T-cell (primary cell): ENCODE measurements at places on chromosomes 13 and 19. TPM values are rescaled to one million over a fixed set of nuclear protein-coding genes. Genes with fewer than 3 reads are reported as not detected.

The STOML3 gene
- total RNA-seq = not detected

- DNase-seq = no peak
Measured at GRCh38 chr13:77351315-77351714, 24.4 kb upstream of the MYCBP2 start.

DNA sequence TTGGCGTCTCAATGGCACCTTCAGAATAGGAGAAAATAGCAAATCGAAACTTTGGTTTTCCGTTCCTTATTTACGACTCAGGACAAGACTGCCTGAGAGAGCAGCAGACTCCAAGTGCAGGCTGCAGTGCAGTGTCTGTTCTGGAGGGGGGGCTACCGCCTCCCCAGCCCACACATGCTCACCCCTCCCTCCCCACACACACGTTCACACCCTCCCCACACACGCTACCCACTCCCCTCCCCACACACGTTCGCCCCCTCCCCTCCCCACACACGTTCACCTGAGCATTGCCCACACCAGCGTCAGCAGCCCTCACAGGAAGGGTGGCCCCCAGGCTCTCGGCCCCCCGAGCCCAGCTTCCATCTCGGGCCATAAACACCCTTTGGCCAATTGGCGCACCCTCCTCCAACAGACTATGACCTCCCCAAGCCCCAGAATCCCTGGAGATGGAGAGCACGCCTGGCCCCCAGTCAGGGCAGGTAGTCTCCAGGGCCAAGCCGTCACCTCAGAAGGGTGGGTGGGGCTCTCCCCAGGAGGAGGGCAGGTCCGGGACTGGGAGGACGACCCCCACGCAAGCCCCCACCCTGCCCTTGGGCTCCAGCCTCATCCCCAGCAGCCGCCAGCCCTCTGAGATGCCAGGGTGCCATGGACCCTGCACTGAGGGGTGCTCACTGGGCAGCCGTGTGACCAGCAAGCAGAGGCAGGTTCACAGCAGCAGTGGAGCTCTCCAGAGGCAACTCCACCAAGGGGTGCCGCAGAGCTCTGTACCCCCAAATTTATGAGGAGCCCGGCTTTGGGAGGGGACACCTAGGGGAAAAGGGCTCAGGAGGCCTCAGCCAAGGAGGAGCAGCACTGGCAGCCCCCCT lies 27.5 kb downstream of the RASA3 start:
- DNase-seq = no peak

DNA sequence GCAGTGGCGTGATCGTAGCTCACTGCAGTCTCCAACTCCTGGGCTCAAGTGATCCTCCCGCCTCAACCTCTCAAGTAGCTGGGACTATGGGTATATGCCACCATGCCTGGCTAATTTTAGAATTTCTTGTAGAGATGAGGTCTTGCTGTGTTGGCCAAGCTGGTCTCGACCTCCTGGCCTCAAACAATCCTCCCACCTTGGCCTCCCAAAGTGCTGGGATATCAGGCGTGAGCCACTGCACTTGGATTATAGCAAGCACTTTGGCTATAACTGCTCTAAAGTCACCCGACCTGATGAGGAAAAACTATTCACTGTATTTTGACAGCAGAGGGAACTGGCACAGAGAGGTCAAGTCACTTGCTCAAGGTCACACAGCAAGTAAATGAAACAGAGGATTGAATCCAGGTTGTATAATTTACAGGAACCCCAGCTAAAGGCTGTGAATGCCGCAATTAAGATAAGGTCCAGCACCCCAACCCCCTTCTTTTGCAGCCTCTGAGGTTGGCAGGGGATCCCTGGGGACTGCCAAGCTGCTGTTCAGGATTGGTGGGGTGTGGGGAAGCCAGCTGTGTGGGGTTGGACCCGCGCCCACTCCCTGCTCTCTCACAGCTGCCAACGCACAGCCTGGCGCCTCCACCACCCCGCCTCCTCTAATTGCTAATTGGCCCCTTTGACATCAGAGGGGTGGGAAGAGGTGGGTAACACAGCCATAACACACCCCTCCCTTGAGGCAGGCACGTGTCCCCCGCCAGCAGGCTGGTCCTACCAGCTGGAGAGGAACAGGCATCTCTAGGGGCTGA lies 6.0 kb downstream of the TMIGD2 start:
- DNase-seq = no peak

GRCh38 chr19:1156305-1156801 lies 17.7 kb downstream of the SBNO2 start:
- no peak for DNase-seq

DNA sequence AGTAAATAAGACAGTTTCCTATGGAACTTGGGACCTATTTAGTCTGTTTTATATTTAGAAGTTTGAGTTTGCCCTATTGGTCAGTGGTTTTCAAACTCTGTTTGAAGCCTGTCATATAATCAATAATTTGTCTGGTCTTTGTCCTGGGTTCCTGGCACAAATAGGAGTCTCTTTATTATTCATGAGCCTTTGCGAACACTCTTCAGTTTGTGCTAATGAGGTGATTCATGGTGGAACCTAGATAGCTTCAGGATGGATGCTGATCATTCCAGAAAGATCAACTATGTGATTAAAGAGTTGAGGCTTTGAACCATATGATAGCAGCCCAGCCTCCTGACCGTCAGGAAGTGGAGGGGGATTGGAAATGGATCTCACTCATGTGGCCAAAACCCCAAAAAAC lies 10.0 kb upstream of the VWA8 start:
- DNase-seq = no peak

GRCh38 chr19:2336528-2337328 lies 8.2 kb downstream of the SPPL2B start:
- no peak for DNase-seq

The RNF113B gene
- not detected for total RNA-seq

The ZNF587 gene
- 57.1 TPM for total RNA-seq

DNA sequence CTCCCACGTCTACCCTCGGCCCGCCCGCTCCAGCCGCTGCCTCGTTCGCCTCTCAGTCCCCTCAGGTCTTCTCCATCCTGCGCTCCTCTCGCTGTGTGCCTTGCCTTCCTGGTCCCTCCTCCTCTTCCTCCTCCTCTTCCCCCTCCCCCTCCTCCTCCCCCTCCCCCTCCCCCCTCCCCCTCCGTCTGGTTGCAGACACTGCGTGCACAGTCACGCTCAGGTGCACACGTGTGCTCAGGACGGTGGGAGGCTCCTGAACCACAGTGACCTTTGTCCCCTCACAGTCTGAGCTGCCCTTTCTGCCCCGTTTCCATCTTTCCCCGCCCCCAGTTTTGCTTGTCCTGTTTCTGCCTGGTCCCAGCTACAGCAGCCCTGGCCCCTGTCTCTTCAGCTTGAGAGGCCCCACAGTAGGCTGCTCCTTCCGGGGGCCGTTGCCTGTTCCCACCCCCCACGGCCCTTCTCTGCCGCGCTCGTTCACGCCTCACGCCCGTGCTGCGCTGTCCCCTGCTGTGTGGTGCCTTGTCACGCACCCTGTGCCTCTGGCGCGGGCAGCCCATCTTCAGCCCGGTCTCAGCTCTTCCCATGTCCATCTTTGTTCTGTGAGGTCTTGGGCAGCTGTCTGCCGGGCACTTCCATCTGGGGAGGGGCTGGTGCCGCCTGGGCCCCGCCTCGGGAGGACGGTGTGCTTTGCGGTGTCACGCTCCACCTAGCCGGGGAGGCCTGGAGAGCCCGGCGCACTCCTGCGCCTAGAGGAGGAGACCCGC lies 13.8 kb upstream of the RPS15 start:
- no peak for DNase-seq

- no peak for DNase-seq
Measured at GRCh38 chr19:33471111-33471996, 50.2 kb downstream of the PEPD start.

The ENOX1 gene
- not detected for total RNA-seq

DNA sequence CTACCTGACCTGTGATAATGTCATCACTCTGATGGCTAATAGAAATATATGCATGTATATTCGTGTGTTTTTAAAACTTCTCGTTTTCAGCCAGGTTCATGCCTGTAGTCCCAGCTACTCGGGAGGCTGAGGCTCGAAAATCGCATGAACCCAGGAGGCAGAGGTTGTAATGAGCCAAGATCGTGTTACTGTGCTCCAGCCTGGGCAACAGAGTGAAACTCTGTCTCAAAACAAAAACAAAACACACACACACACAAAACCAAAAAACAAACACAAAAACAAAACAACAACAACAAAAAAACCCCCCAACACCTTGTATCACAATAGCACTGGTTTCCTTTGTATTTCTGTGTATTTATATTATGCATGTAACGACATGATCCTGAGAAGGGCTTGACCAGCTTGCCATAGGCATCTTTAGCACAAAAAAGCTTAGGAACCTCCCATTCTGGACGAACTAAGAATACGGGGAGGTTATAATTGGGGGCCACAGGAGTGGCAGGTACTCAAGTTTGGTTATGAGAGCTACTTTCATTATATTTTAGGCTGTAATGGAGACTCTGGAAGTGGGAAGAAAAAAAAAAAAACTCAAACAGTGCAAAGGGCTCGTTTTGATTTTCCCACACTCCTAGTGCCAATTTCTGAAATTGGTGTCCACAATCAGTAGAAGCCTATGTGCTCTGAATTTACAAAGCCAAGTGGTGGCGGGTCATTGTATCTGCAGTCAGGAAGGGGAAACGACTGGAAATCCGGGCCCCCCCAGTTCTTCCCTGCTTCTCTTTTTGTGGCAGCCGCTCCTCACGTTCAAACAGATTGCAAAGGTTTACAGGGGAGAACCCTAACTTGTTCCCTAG lies 1.2 kb upstream of the ACP7 start:
- no peak for DNase-seq

DNA sequence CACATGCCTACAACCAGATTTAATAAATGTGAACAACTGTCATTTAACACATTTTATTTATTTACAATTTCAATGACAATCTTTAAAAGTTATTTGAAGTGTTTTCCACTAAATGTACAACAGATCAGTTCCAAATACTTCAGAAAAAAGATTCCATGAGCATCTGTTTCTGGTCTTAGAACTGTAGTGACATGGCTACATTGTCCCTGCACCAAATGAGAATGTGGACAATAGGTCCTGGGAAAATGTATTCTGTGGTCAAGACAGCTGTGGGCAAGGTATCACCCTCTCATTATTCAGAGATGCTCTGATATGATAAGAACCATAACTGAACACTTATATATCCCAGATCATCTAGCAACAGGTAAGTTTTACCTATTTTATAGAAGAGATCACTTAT lies 43.7 kb downstream of the ELF1 start:
- DNase-seq = no peak

GRCh38 chr13:71218960-71219359 lies 648.0 kb downstream of the DACH1 start:
- DNase-seq = no peak

DNA sequence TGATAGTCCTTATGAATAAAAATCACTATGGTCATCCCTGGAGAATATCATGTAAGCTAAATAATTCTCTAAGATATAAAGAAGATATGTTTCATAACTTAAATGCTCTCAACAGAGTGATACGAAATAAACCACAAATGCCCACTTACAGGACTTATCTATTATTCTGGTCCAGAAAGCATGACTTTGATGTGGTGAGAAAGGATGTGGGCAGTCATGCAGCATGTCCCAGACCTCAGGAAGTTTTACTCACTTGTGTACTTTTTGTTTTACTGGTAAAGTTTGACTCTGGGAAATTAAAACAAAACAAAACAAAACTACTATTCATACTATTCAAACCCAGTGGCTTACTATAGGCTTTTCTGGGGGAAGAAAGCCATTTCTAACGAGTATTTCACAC lies 483.2 kb upstream of the SLITRK6 start:
- DNase-seq = no peak

- DNase-seq = no peak
Measured at GRCh38 chr13:92103689-92104153, 705.3 kb downstream of the GPC5 start.

DNA sequence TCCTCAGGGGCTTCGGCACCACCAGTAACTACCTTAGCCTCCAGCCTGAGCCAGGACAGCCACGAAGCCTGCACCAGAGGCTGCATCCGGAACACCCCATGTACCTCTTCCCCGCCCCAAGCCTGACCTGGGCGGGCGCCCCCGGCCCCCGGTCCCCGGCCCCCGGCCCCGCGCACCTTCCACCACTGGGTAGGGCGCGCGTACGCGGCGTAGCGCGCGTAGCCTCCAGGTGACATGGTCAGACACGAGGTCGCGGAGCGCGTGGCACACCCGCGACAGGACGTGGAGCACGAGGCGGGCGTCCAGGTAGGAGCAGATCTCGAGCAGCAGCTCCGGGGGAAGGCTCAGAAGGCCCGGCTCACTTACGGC lies 450 bp downstream of the FBXW9 start:
- no peak for DNase-seq

The NXNL1 gene
- total RNA-seq = not detected

The SIGLEC5 gene
- 0.26 TPM for total RNA-seq

DNA sequence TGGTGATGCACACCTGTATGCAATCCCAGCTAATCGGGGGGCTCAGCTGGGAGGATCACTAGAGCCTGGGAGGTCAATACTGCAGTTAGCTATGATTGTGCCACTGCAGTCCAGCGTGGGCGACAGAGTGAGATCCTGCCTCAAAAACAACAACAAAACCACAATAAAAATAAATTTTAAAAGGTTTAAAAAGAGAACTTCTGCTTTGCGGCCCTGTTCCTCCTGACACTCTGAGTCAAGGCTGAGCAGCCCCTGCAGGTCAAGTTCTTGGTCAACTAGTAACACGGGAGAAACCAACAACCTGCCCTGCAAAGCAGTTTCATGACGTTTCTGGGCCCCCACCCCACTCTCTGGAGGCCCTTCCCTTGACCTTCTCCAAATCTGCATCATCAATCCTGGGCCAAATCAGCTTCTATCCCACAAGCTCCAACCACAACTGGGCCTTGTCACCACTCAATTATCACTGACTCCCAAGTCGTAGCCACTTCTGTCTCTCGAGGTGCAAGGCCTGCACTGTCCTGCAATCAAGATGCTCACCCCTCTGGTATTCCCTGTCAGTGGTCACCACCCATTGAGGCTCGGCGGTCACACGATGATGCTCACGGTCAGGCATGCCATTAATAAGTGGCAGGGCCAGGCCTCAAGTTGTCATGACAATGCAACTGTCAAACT lies 7.5 kb downstream of the ELAVL1 start:
- no peak for DNase-seq

DNA sequence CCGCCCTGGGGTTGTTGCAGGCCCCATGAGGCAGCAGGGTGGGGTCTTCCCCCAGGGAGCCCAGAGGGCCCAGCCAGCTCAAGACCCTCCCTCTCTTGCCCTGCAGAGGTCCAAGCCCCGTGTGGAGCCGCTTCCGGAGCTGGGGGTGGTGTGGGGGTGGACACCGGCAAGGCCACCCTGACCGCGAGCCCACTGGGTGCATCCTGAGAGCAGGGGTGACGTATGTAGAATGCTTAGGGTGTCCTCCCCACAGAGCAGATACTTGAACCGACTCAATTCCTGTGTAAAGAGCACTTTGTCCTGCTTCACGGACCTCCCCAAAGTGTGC lies 14.8 kb downstream of the UBXN6 start:
- DNase-seq = no peak

The GFY gene
- total RNA-seq = not detected

GRCh38 chr13:100892981-100893380 lies 218.4 kb upstream of the TMTC4 start:
- no peak for DNase-seq
